ENCODE measurements at places on chromosomes 7 and 10.

DNA sequence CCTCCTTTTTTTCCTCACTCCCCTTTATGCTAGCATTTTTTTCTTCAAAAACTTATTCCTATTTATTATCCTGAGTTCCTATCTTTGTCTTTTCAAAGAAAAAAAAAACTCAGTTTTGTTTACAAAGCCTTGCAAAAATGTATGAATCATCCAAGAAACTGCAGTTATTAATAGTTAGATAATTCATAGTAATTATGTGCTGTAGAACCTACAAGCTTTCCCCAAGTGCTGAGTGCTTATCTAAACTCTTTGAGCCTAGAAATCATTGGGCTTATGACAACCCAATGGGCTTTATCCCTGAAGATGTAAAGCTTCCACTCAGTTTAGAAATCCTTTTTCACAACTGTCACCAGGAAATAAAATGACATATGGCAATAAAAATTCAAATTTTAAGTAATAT lies 145.9 kb upstream of the WNT16 start:
- DNase-seq, result no peak

DNA sequence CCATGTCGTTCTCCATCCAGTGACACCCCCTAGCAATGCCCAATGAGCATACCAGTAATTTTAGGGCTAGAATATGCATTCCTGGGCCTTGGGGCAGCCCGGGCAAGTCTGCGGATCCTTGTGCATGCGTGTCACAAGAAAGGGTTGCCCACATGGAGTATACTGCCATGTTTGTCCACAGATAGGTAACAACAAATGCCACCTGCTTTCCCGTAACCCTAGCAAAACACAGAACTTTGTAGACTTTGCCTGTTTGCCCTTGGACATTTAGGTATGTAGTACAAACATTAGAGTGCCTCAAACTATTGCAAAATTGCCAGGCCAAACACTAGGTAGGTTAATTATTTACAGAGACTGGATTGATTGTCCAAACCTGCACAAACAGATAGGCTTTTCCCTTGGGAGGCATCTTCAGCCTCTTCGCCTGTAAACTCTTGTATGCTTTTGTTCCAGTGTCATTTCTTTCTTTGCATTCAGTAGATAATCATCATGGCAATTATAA lies 117.0 kb downstream of the ADCY1 start:
- DNase-seq, result no peak

GRCh38 chr10:31977440-31978155 lies 49.0 kb upstream of the ARHGAP12 start:
- DNase-seq, result no peak

DNA sequence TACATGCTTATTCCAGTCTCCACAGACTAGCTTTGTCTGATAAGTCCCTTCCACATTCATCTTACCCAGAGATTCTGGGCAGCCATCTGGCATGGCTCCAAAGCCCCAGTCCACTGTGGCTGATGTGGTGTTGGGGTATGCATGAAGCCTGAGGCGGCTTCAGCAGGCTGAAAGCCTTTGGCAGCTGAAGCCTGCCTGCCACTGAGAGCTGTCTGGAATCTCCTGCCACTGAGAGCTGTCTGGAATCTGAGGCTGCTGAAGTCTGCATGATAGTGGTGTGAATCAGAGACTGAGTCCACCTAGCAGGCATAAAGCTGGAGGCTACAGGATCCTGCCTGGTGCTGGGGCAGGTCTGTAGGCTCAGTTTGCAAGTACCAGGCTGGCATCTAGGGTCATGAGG lies 87.1 kb downstream of the DYNC1I1 start:
- no peak for DNase-seq

DNA sequence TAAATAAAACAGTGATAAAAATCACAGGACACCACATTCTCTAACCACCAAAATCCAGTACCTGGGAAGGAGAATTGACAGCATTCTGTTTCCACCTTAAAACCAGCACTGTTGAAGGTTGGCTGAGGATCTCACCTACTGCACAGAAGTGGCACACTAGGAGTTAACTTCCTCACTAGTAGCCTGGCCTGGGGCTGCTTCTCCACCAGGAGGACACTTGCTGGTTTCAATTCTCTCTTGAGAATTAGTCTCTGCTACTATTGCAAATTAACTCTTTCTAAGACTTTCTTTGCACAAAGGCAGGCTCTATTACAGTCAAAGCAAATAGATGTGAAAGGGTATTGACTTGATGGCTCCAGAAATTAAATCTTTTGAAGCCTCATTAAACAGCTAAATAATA lies 2.3 kb upstream of the CTTNBP2 start:
- no peak for DNase-seq

DNA sequence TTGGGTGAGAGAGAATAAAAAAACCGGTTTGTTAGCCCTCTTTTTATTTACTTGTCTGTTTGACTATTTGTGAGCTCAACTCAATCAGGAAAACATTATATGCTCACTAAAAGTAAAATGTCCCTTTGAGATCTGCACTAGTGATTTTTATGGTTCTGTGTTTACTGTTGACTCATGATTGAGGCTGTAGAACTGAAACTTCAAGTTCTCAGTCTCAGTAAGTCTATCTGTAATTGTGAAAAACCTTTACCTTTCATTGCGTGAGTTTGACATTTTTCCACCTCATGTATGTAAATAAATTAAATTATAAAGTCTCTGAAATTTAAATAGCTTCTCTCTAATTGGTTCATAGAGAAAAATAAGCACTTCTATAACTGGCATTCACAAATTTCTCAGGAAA lies 17.0 kb upstream of the CASD1 start:
- no peak for DNase-seq

DNA sequence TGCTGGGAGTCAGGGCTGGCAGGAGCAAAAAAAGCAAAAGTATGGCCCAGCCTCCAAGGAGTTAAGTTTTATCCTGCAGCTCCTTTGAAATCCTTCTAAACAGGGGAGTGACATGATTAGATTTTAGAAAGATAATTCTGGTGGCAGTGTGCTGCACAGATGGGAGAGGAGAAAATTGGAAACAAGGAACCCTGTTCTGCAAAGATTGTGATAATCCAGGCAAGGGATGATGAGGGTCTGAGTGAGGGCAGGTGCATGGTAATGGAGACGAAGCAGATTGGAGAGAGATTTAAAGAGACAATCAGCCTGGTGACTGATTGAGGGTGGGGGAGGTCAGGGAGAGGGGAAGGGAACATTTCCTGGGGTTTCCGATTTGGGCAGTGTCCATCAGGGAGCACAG lies 444.7 kb upstream of the PODXL start:
- DNase-seq, result no peak

DNA sequence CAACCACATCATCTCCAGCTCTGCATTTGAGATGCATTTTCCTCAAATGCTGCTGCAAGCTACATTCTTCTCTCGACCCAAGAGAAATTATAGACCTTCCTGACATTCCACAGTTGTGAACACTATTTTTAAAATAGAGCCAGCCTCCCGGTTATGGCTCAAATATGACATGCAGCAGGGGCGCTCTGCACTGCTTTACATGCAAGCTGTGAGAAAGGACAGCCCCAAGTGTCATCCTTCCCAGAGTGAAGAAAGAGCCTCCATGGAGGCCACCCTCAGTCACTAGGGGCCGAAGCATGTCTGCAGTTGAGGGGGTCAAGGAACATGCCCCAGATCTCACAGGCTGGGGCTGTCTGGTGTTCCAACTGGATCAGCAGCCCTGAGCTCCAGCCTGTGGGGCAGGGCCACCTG lies 63.9 kb upstream of the CHST15 start:
- DNase-seq, result no peak

DNA sequence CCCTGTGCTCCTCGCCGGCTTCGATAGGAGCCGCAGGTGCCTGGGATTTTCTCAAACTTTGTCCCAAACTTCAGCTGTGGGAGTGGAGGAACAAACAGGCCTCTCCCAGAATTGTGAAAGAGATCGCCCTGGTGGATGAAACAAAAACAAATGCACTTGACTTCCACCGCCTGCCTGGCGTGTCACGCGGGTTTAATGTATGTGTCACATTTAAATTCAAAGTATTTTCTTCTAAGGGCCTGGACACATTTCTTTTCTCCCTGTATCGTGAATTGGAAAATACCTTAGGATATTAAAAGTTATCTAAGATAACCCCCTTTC lies 694 bp upstream of the WASL start:
- DNase-seq, result peak; percentile 63

GRCh38 chr7:12056381-12056780 lies 154.7 kb upstream of the TMEM106B start:
- DNase-seq, result no peak

GRCh38 chr7:6436385-6436685 lies 11.4 kb downstream of the DAGLB start:
- peak; percentile 61 for DNase-seq

GRCh38 chr7:117970801-117971200 lies 97.6 kb upstream of the CTTNBP2 start:
- no peak for DNase-seq

- DNase-seq, result no peak
These were observed 938 bp upstream of the TCTN3 start for GRCh38 chr10:95694665-95695064.

GRCh38 chr7:131329176-131329570 lies 1.5 kb downstream of the MKLN1 start:
- DNase-seq, result no peak

DNA sequence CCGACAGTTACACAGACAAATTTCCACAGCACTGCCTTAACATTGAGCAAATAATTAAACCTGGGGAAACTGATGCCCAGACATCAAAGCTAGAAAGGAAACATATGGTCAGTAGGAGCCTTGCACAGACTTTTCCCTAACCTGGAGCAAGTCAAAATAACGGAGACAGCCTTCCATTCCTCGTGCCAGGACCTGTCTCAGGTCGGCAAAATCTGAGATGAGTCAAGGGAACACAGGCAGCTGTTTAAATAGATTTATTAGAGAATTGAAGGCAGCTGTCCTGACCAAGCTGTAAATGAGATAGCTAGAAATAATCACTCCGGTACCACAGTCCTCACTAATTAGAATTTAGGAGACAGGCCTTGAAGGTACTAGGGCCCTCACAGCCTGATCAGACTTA lies 81.2 kb downstream of the RAMP3 start:
- no peak for DNase-seq

GRCh38 chr7:97847791-97848190 lies 24.4 kb downstream of the ASNS start:
- DNase-seq, result no peak

DNA sequence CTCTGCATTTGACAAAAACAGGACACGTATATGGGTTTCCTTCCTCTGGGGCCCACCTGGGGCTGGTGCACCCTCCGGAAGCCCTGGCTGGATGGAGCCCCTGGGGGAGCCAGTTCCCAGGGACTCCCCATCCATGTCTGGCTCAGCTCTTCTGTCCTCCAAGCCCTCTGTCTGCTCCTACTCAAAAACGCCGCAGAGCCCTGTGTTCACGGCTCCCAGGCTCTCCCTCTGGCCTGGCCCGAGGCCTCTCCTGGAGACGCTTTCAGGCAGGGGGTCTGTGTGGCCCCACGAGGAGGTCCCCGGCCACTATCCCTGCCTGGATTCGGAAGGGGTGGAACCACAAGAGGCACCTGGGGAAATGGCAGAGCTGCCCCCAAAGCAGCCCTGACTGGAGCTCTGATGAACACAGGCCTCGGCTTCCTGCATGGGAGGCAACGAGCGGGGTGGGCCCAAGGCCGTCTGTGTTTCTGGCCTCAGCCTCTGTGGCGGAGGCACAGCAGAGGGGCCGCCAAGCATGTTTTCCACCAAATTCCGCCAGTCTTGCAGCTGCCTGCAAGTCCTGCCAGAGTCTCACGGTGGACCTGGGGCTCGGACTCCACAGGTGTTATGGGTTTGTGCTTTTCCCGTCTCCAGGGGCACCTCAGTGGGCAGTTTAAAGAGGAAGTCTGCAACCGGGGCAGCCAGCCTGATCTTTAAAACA lies 22.6 kb upstream of the INPP5A start:
- DNase-seq, result no peak

DNA sequence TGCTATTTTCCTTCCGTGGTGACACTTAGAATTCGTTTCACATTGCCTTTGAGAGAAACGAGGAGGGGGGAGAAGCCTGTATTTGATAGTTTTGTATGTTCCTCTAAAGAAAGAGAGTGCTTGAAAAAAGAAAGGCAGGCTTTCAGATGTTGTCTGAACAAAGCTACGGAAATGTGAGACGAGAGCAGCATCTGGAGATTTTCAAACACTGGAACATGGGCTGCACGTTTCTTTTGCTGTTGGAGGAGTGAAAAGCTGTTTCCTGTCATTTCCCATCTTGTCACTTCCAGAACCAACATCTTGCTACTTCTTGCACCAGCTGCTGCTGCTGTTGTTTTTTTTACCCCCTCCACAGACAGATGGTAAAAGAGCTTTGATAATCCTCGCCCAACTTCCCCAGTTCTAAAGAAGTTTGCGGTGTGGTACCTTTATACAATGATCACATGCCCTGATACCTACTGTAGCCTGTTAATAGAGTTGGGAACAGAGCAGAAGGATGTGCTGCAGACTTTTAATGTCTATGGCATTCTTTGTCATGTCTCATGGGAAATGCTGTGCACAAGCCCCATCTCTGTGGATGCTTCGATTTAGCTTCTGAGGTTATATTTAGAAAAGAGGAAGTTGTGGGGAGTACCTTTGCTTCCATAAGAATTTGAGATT lies 408.1 kb downstream of the AUTS2 start:
- no peak for DNase-seq

DNA sequence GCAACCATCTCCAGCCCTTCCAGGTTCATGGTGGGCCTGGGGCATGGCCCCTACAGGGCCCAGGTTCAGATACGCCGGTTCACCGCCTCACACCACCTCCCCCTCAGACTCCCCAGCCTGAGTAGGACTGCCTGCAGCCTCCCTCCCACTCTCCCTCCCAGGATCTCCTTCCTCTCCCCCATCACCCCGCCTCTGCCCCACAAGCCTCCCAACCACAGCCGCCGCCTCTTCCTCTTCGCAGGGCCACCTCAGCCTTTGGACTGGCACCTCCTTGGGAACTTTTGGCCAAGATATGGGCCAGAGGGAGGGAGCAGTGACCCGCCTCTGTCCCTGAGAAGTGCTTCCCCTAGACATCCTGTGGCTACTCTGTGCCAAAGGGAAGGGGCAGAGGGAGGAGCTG lies 9.3 kb downstream of the KCNIP2 start:
- DNase-seq, result no peak

GRCh38 chr10:71440506-71441035 lies 43.9 kb downstream of the CDH23 start:
- DNase-seq, result no peak

GRCh38 chr10:60944058-60944909 lies at the start of gene RHOBTB1:
Gene RHOBTB1, minus strand, starts transcription at chr10:60944185. Its CDS starts 32,643 bp downstream, at chr10:60911542.
- DNase-seq, result peak; percentile 33

GRCh38 chr7:140672382-140673062 lies at the start of gene ADCK2:
Gene ADCK2, plus strand, starts transcription at chr7:140672945. Its CDS starts 386 bp downstream, at chr7:140673331.
- peak; percentile 59 for DNase-seq

DNA sequence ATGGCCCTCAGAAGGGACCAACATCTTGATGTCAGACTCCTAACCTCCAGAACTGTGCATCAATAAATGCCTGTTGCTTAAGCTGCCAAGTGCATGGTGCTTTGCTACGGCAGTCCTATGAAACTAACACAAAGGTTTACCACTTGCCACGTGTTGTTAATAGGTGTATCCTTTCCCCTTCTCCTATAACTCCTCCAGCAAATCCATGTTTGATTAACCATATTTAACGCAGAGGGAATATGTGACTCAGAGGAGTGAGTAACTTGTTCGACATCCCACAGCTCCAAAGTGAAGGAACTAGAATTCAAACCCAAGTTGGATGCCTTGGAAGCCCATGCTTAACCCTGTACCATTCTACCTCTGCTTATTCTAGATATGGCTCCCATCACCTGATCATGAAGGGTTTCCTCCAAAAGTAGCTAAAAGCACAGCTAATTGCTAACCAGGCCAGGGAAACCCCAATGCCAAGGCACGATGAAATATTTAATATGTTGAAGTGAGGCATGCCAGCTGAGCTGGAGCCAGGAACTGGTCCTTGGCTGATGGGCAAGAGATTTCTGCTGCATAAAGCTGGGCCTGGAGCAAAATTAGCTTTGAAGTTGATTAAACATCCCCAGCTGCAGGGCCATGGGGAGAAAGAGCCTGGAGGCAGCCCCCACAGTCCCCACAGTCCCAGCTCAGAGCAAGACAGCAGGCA lies 131.9 kb downstream of the C10orf90 start:
- no peak for DNase-seq
